ENCODE measurements at places on chromosomes 3 and 15. TPM values are rescaled to one million over a fixed set of nuclear protein-coding genes. Genes with fewer than 3 reads are reported as not detected.
A peak's percentile ranks its signal among the peaks of the same experiment; 100 is the strongest.

SYNPR gene
- not detected for total RNA-seq

COL8A1 gene
- 16.6 TPM for total RNA-seq

MCTP2 gene
- 98.9 TPM for total RNA-seq

P2RY14 gene
- total RNA-seq = 2.6 TPM

ABI3BP gene
- 128 TPM for total RNA-seq

FBXL22 gene
- total RNA-seq = 5.0 TPM

SENP7 gene
- total RNA-seq = 37.1 TPM

SLC24A5 gene
- not detected for total RNA-seq

DISP2 gene
- not detected for total RNA-seq

DNA sequence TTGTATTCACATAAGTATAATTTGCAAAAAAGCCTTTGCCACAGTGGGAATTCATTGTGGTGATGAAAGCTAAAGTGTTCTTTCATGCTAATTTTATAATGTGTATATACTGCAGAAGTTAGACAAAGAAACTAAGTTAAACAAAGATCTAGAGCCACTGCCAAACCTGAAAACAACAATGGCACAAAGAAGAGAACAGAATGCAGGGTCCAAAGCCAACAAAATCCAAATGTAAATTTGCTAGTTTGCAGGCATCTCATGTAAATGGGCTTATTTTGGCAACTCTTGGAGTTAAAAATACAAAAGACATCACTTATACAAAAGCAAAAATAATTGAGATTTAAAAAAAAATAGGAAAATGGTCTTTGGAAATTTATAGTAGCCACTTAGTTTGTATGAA is 123.0 kb downstream of the TCF12 start:
- no peak overlapping the region for H3K4me3 ChIP-seq
- DNase-seq = no peak

- no peaks in the 10 kb centered on the region for H3K36me3 ChIP-seq
- H3K27me3 ChIP-seq = no peaks in the 10 kb centered on the region
- H3K4me1 ChIP-seq = peaks cover 15% of the 10 kb centered on the region
- DNase-seq = peak; percentile 85
Observed at GRCh38 chr15:90557186-90558084, 27.7 kb downstream of the CRTC3 start.

- peak; percentile 50 for DNase-seq
- H3K27me3 ChIP-seq = no peaks in the 10 kb centered on the region
- H3K36me3 ChIP-seq = no peaks in the 10 kb centered on the region
Observed at GRCh38 chr3:73530022-73530396, 94.7 kb downstream of the PDZRN3 start.

GRCh38 chr15:65246026-65246714 is 34.9 kb upstream of the CILP start:
- DNase-seq = no peak
- H3K27ac ChIP-seq = peak overlapping the region; percentile 80
- no peaks in the 10 kb centered on the region for H3K27me3 ChIP-seq
- no peaks in the 10 kb centered on the region for H3K36me3 ChIP-seq
- peaks cover 15% of the 10 kb centered on the region for H3K4me1 ChIP-seq

DNA sequence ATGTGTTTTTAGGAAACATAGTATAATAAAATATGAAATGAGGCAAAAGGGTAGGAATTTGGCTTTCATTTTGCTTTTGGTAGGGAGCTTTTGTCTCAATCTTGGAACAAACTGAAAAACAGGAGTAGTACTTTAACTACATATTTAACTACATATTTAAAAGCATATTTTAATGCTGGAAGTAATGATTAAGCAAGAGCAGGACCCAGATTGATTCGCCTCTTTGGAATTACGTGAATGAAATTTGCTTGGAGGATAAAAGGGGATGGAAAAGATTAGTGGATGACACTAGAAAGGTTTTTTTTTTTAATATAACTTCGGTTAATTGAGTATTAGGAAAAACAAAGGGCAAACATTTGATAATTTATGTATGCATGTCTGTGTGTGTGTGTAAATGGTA is 11.2 kb upstream of the TMEM212 start:
- no peaks in the 10 kb centered on the region for H3K36me3 ChIP-seq
- no peak overlapping the region for H3K4me3 ChIP-seq
- H3K4me1 ChIP-seq = no peaks in the 10 kb centered on the region
- DNase-seq = no peak
- no peaks in the 10 kb centered on the region for H3K27me3 ChIP-seq
- peak overlapping the region; percentile 28 for H3K27ac ChIP-seq

- H3K27me3 ChIP-seq = no peaks in the 10 kb centered on the region
- no peaks in the 10 kb centered on the region for H3K36me3 ChIP-seq
- no peak for DNase-seq
- H3K4me1 ChIP-seq = no peaks in the 10 kb centered on the region
Observed at GRCh38 chr3:170961616-170962400, 53.4 kb upstream of the EIF5A2 start.

GRCh38 chr3:184372296-184372821 is 5.6 kb downstream of the THPO start:
- no peaks in the 10 kb centered on the region for H3K27me3 ChIP-seq
- H3K27ac ChIP-seq = no peak overlapping the region
- H3K4me1 ChIP-seq = no peaks in the 10 kb centered on the region
- H3K36me3 ChIP-seq = no peaks in the 10 kb centered on the region

- no peak for DNase-seq
- no peaks in the 10 kb centered on the region for H3K4me1 ChIP-seq
- H3K4me3 ChIP-seq = no peak overlapping the region
- no peaks in the 10 kb centered on the region for H3K36me3 ChIP-seq
- no peaks in the 10 kb centered on the region for H3K27me3 ChIP-seq
- H3K27ac ChIP-seq = no peak overlapping the region
Observed at GRCh38 chr3:140199743-140200142, 264.8 kb downstream of the CLSTN2 start.

- no peak for DNase-seq
- peak overlapping the region; percentile 69 for H3K27ac ChIP-seq
- H3K27me3 ChIP-seq = no peaks in the 10 kb centered on the region
Observed at GRCh38 chr3:152558386-152558785, 276.5 kb upstream of the P2RY1 start.

DNA sequence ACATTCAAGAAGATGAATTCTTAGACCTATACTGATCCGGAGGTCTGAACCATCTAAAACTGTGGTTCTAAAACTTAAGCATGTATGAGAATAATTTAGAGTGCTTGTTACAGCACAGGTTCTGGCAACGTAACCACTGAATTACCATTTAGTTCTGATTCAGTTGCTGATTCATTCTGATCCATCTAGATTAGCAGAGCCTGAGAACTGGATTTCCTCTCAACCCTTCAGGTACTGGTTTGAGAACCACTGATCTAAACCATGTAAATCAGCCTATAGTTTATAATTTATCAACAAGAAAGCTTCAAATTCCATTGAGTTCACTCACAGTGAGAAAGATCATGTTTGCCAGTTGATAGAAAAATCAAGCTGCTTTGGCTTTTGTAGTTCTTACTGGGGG is 1001.1 kb upstream of the EPHA6 start:
- no peak for DNase-seq
- no peaks in the 10 kb centered on the region for H3K36me3 ChIP-seq
- H3K27me3 ChIP-seq = no peaks in the 10 kb centered on the region
- H3K4me1 ChIP-seq = no peaks in the 10 kb centered on the region

DNA sequence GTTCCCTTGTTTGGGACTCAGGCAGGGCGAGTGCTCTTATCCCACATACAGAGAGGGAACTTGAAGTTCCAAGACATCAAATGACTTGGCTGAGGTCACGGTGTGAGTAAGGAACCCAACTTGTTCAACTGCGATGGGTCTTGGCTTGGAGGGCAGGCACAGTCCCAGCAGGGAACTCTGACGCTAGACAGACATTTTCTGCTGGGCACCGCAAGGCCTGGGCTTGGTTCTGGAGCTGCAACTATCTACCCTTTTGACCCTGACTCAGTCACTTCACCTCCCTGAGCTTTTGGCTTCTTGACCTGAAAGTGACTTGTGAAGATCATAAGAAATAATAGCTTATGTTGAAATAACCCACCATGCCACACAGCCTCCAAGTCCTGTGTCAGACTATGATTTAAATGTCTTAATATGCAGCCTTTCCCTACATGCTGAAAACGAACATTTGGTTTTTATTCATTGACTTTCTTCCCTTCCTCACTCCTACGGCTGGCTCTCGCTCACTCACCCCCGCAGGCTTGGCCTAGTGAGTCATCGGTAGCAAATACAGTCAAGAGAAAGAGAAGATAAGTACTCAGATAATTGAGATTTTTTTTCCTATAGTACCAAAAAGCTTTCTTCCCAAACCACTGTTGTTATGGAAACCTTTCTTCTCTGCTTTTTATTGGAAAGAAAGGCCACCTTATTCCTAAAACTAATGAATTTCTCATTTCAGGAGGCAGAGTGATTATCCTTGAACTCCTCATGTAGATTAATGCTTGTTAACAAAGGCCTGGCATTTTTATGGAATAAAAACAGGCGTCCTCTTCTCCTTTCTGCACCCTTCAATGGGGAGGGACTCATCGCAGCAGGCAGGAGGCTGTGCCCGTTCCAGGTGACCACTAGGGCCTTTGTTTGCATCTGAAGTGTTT is 178.4 kb downstream of the ATP10A start:
- peaks cover 8% of the 10 kb centered on the region for H3K4me1 ChIP-seq
- H3K36me3 ChIP-seq = no peaks in the 10 kb centered on the region
- no peaks in the 10 kb centered on the region for H3K27me3 ChIP-seq
- peak; percentile 81 for DNase-seq
- no peak overlapping the region for H3K4me3 ChIP-seq

GRCh38 chr3:159726231-159726964 is 262.2 kb upstream of the IL12A start:
- no peak overlapping the region for H3K4me3 ChIP-seq
- no peaks in the 10 kb centered on the region for H3K36me3 ChIP-seq

- no peaks in the 10 kb centered on the region for H3K36me3 ChIP-seq
- peak overlapping the region; percentile 78 for H3K4me3 ChIP-seq
- no peak for DNase-seq
Observed at GRCh38 chr15:66294932-66295235, 1.5 kb downstream of the DIS3L start.

GRCh38 chr3:113573728-113574127 is 41.4 kb downstream of the SIDT1 start:
- H3K27me3 ChIP-seq = no peaks in the 10 kb centered on the region
- no peak overlapping the region for H3K27ac ChIP-seq
- H3K4me1 ChIP-seq = no peaks in the 10 kb centered on the region
- H3K4me3 ChIP-seq = no peak overlapping the region
- no peaks in the 10 kb centered on the region for H3K36me3 ChIP-seq

GRCh38 chr3:161337311-161337710 is 34.0 kb downstream of the SPTSSB start:
- H3K4me3 ChIP-seq = no peak overlapping the region
- H3K27me3 ChIP-seq = no peaks in the 10 kb centered on the region
- H3K4me1 ChIP-seq = no peaks in the 10 kb centered on the region
- H3K27ac ChIP-seq = no peak overlapping the region

GRCh38 chr3:171526146-171526545 is 65.9 kb upstream of the TNIK start:
- no peaks in the 10 kb centered on the region for H3K4me1 ChIP-seq
- no peak for DNase-seq
- no peaks in the 10 kb centered on the region for H3K27me3 ChIP-seq
- H3K4me3 ChIP-seq = no peak overlapping the region

GRCh38 chr3:13976469-13976868 is 96.6 kb upstream of the WNT7A start:
- H3K4me1 ChIP-seq = no peaks in the 10 kb centered on the region
- DNase-seq = no peak
- no peaks in the 10 kb centered on the region for H3K36me3 ChIP-seq

DNA sequence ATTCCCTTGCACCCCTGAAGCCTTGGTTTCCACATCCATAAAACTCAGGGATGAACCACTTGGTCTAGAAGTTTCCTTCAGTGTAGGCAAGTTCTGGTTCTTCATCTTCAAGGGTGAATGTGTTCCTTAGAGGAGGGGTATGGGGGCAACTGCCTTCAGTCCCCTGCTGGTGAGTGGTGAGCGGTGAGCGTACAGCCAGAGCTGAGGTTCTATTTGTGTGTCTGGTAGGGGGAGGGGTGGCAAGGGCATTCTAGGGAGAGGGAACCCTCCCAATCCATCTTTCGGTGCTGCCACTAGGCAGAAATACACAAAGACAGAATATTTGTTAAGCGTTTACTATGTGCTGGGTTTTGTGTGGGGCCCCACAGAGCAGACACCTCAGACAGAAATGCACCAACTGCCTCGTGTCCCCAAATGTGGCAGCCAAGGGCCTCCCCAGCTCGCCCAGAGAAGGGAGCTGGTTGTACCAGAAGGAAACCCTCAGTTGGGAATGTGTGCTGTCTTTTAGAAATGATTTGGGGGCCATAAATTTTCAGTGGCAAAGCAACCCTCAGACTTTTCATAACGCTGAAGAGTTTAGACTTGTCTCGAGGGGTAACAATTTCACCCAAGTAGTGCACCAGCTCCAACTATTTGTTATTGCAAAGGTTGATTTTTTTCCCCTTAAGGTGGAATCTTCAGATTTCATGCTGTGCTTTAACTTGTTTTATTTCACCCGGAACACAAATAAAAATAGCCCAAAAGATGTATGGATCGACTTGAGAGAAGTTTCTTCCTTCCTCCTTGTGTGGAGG is 137.6 kb downstream of the FBLN2 start:
- no peak overlapping the region for H3K27ac ChIP-seq
- no peaks in the 10 kb centered on the region for H3K36me3 ChIP-seq
- H3K4me3 ChIP-seq = no peak overlapping the region
- no peaks in the 10 kb centered on the region for H3K4me1 ChIP-seq
- no peaks in the 10 kb centered on the region for H3K27me3 ChIP-seq

Data from uterus (tissue), 4 donors.